ENCODE measurements at places on chromosomes 1 and 21. TPM values are rescaled to one million over a fixed set of nuclear protein-coding genes. Genes with fewer than 3 reads are reported as not detected.
A peak's percentile ranks its signal among the peaks of the same experiment; 100 is the strongest.

The PRELP gene
- total RNA-seq = not detected

The AGTRAP gene
- 84.2 TPM for total RNA-seq

The SVBP gene
- 18.0 TPM for total RNA-seq

The HSD3B2 gene
- not detected for total RNA-seq

The ASTN1 gene
- not detected for total RNA-seq

The PLA2G2A gene
- not detected for total RNA-seq

DNA sequence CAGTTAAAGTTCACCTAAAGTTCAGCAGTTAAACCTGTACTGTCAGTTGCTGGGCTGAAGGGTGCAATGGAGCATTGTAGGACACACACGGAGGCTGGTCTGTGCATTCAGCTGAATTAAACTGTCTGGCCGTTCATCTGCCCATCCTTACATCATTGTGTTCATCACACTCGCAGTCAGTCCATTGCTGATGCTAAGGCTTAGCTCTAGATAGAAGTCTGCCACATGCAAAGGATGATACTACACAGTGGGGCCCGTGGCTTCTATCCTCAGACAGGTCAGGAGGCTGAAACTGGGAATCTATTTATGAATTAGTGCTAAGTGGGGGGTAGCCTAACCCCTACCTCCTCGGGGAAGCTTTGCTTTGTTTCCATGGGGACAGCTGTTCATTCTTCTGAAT, 60.4 kb downstream of the CNIH3 start:
- no peak for DNase-seq
- no peak overlapping the region for H3K27ac ChIP-seq
- no peak overlapping the region for H3K4me3 ChIP-seq
- H3K4me1 ChIP-seq = no peaks in the 10 kb centered on the region
- H3K36me3 ChIP-seq = no peaks in the 10 kb centered on the region
- peaks cover 2% of the 10 kb centered on the region for H3K27me3 ChIP-seq

DNA sequence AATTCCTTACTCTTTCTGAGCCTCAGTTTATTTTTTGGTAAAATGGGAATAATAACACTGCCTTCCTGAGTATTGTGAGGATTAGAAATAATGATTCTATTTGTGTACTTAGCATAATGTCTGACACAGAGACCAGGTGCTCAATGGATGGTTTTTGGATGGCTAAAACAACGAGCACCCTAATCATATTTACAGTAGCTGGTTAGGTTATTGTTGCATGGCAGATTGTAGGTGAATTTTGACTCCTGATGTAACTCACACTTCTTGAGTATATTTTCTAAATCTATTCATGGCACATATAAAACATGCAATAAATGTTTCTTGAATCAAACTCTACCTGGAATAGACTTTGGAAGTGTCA, 11.9 kb upstream of the DUSP10 start:
- no peaks in the 10 kb centered on the region for H3K27me3 ChIP-seq
- no peak overlapping the region for H3K4me3 ChIP-seq
- H3K36me3 ChIP-seq = peaks cover 27% of the 10 kb centered on the region
- no peak for DNase-seq

GRCh38 chr21:43907751-43908150, 42.7 kb downstream of the AGPAT3 start:
- no peaks in the 10 kb centered on the region for H3K27me3 ChIP-seq
- no peak for DNase-seq
- no peak overlapping the region for H3K27ac ChIP-seq
- H3K4me1 ChIP-seq = peaks cover 15% of the 10 kb centered on the region
- H3K36me3 ChIP-seq = peaks cover 24% of the 10 kb centered on the region

DNA sequence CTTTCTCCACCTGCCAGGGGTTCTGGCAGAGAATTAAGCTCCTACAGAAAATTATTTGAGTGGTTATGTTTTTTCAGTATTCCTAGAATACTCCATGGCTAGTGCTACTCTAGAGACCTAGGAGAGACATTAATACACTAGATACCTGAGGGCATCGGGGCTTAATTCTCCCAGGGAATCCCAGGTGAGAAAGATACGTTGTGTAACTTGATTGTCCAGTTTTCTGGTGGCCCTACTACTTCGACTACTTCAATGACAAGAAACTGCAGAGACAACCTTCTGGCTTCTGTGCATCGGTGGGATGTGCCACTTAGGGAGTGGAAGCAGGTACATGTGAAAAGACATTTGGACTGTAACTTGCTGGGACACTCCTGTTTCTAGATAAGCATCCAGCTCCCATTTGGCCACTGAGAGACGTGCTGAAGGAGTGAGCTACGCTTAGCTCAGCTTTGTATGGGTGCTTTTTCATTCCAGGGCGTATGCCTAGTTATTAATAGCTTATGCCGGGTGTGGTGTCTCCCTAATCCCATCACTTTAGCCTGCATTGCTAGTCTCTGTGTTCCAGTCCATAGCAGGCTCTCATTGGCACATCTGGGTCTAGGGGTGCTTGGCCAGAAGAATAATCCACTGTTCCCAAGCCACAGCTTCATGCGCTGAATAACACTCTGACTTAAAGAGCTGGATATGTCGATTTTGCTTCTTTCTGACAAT, 300.7 kb downstream of the SIPA1L2 start:
- H3K36me3 ChIP-seq = no peaks in the 10 kb centered on the region
- no peak overlapping the region for H3K4me3 ChIP-seq
- no peak overlapping the region for H3K27ac ChIP-seq
- DNase-seq = no peak
- H3K4me1 ChIP-seq = no peaks in the 10 kb centered on the region

DNA sequence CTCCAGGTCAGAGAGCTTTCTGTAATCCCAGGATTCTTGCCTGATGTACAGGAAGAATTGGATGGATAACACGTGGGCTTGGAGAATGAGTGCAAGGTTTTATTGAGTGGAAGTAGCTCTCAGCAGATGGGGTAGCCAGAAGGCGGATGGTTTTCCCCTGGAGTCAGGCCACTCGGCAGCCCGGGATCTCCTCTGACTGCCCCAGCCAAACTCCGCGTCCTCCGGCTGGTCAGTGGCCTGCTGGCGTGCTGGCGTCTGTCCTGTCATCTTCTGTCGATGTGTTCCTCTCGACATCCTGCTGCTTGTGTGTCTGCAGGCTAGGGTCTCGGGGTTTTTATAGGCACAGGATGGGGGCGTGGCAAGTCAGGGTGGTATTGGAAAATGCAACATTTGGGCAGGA, 27.4 kb upstream of the GJA9 start:
- H3K27me3 ChIP-seq = no peaks in the 10 kb centered on the region
- H3K27ac ChIP-seq = no peak overlapping the region
- H3K4me1 ChIP-seq = no peaks in the 10 kb centered on the region
- no peak overlapping the region for H3K4me3 ChIP-seq

DNA sequence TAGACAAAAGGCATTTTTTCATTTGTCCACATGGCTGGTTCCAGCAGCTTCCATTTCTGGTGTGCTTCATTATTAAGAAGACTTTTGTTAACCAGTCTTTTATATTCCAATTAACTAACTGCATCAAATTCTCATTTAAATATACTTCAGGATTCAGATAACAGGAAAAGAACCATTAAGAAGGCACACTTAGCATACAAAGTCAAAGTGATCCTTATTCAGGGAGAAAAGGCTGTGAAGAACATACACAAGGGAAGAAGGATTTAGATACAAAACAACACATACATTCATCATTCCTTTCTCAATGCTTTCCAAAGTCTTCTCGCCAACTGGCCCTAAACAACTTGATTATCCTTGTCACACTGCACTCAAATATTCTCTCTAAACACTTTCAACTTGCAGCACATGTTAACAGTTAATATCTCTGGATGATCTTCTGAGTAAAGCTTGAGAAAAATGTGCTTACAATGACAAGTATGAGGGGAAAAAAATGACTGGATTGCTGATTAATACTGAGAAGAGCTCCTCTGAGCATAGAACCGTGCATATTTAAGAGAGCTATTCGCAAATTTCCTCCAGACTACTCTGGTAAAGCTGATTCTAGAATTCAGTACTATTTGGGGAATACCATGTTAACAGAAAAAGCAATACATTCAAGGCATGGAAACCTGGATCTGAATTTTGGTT, 225.2 kb upstream of the TNR start:
- no peak overlapping the region for H3K27ac ChIP-seq
- no peaks in the 10 kb centered on the region for H3K4me1 ChIP-seq
- no peak overlapping the region for H3K4me3 ChIP-seq
- peaks cover 20% of the 10 kb centered on the region for H3K36me3 ChIP-seq
- no peaks in the 10 kb centered on the region for H3K27me3 ChIP-seq

GRCh38 chr1:5554111-5554510, 438.1 kb downstream of the NPHP4 start:
- no peak for DNase-seq
- no peaks in the 10 kb centered on the region for H3K27me3 ChIP-seq
- no peaks in the 10 kb centered on the region for H3K36me3 ChIP-seq
- H3K27ac ChIP-seq = no peak overlapping the region

DNA sequence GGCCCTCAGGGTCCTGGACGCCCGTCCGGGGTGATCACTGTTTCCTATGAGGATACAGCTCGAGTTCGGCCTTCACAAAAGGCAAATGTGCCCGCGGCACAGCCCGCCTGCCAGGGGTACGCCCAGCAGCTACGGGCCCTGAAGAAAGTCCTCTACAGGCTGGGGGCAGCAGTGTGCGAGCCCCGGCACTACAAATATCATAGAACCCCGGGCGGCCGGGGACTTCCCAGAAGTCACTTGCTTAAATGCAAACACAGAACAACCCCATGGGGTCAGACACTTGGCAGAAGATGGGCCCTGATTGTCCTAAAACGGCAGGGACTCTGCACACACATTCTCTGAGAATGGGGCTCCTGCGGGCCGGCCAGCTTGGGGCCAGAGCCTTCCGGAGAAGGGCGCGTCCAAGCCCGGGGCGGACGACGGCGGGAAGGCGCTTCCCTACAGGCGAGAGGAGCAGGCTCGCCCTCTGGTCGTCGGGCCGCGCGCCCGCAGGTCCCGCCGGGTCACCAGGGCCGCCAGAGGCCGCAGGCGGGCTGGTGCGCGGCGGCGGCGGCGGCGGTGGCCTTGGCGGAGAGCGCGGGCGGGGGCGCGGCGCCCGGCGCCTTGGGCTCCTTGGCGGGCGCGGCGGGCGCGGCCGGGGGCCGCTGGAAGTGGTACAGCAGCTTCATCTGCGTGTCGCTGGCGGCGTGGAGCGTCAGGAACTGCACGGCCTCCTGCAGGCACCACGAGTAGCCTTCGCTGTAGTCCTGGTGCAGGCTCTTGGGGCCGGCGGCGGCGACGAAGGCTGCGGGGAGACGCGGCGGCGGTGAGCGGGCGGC, 888 bp downstream of the HES5 start:
- peaks cover 35% of the 10 kb centered on the region for H3K27me3 ChIP-seq
- peak; percentile 31 for DNase-seq
- peaks cover 8% of the 10 kb centered on the region for H3K36me3 ChIP-seq
- H3K4me1 ChIP-seq = peaks cover 27% of the 10 kb centered on the region

- no peak overlapping the region for H3K4me3 ChIP-seq
- peaks cover 6% of the 10 kb centered on the region for H3K36me3 ChIP-seq
- no peaks in the 10 kb centered on the region for H3K27me3 ChIP-seq
- no peak for DNase-seq
These were observed 191.7 kb downstream of the GPR52 start for GRCh38 chr1:174639461-174639860.

DNA sequence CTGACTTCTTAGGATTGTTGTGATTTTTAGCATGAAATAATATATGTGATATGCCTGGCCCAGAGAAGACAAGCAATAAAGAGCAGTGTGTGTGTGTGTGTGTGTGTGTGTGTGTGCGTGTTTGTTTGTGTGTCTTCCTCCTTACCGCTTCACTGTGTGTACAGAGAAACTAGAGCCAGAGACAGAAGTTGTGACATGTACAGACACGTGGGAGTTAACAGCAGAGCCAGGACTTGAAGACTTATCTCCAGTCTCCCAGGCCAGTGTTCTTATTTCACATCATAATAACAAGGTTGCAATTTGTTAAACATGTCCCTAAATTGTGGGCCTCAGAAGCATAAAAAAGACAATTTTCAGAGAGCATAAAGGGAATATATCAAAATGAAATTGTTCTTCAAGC, 192.0 kb upstream of the JUN start:
- peaks cover 23% of the 10 kb centered on the region for H3K4me1 ChIP-seq
- H3K4me3 ChIP-seq = no peak overlapping the region
- H3K27me3 ChIP-seq = peaks cover 3% of the 10 kb centered on the region

DNA sequence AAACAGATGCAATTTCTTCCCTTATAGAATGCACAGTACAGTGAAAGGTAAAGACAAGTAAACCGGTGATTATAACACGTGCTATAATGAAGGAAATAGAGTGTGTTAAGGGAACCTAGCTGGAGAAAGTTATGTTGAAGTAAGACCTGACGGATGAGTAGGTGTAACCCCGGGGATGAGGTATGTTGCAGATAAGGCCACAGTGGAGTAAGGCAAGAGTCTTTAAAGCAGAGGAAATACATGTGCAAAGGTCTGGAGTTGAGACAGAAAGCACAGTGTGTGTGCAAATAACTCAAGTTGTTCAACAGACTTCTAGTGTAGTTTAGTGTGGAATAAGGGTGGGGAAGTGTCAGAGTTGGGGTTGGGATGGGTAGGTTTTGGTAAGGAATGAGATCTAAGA, 2.9 kb downstream of the DBT start:
- H3K27me3 ChIP-seq = no peaks in the 10 kb centered on the region
- no peak overlapping the region for H3K4me3 ChIP-seq
- no peak for DNase-seq
- no peak overlapping the region for H3K27ac ChIP-seq

GRCh38 chr1:192907545-192908243, 98.9 kb downstream of the RGS2 start:
- H3K27me3 ChIP-seq = no peaks in the 10 kb centered on the region
- peaks cover 2% of the 10 kb centered on the region for H3K4me1 ChIP-seq
- no peaks in the 10 kb centered on the region for H3K36me3 ChIP-seq
- H3K27ac ChIP-seq = no peak overlapping the region
- DNase-seq = no peak

- no peak overlapping the region for H3K4me3 ChIP-seq
- DNase-seq = no peak
- peaks cover 3% of the 10 kb centered on the region for H3K4me1 ChIP-seq
- no peaks in the 10 kb centered on the region for H3K36me3 ChIP-seq
- no peak overlapping the region for H3K27ac ChIP-seq
These were observed 48.0 kb downstream of the NR5A2 start for GRCh38 chr1:200075522-200075921.

DNA sequence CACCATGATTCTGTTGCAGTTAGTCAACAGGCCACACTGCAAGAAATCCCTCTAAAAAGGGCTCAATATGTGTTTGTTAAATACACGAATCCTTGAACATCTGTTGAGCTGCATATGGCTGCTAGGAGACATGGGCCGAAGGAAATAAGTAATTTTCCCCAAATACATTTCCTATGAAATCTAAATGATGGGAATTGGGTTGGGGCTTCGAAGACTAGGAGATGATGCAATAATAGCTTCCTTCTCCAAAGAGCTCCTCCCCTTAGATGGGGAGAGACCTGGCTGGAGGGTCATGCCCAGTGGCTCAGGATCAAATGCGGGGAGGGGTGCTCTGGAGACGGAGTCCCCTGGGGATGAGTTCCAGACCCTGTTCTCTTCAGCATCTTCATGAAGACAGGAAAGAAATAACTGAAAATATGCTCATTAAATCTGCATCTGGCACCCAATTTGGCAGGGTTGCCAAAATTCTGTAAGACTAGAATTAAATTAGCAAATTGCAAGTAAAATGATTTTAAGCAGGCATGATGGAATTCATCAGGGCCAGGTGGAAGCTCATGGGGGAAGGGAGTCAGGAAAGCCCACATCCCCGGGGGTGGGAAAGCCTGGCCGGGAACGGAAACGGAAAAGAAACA, 165.0 kb upstream of the EDN2 start:
- no peak for DNase-seq
- H3K4me3 ChIP-seq = no peak overlapping the region
- H3K4me1 ChIP-seq = peaks cover 32% of the 10 kb centered on the region

GRCh38 chr1:39890273-39890672, 7.0 kb upstream of the TRIT1 start:
- no peaks in the 10 kb centered on the region for H3K4me1 ChIP-seq
- H3K27me3 ChIP-seq = peaks cover 36% of the 10 kb centered on the region
- no peak for DNase-seq

- H3K4me3 ChIP-seq = peak overlapping the region; percentile 27
- H3K27me3 ChIP-seq = no peaks in the 10 kb centered on the region
- H3K27ac ChIP-seq = peak overlapping the region; percentile 84
- peaks cover 44% of the 10 kb centered on the region for H3K4me1 ChIP-seq
These were observed 11.9 kb downstream of the ADGRB2 start for GRCh38 chr1:31752258-31752657.

All from activated CD8-positive, alpha-beta T cell treated with anti-CD3 and anti-CD28 coated beads, Interleukin-2, amount 10 ng/mL, durations not matched to agents 7 days and 5 days (primary cell).